Thoracic aorta (tissue), 2 donors: ENCODE measurements at places on chromosomes 6 and 20. TPM values are rescaled to one million over a fixed set of nuclear protein-coding genes. Genes with fewer than 3 reads are reported as not detected.

Gene CALHM5
- 16.7 TPM for total RNA-seq

DNA sequence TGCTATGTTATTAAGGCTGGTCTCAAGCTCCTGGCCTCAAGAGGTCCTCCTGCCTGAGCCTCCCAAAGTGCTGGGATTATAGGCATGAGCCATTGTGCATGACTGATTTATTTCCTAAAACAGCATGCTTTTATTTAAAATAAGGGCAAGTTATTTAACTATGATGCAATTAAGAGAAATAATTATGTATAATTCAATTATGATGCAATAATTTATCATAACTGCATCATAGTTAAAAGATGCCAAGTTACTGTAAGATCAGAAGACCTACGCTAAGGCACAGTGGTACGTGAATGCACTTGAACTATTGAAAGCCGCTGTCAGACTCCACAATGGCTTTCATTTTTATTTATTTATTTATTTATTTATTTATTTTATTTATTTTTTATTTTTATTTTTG, 24.3 kb upstream of the EMILIN3 start:
- H3K27me3 ChIP-seq, result no peaks in the 10 kb centered on the region
- no peak for DNase-seq
- no peak overlapping the region for H3K27ac ChIP-seq
- H3K36me3 ChIP-seq, result no peaks in the 10 kb centered on the region

DNA sequence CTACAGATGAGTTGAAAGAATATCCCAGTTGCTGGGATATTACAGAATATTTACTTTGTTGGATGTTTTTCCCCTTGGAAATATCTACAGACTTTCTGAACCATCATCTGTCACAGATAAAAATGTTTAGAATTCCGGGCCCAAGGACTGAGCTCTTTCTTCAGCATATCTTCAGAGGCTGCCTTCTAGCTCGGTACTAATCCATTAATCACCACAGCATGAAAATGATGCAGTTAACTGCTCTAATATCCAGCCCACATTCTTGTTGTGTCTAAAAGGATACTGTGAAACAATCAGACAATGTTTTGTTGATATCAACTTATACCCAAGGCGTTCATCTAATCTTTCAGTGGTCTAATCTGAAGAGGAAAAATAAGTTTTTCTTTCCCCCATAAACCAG, 247.4 kb downstream of the TBC1D32 start:
- H3K4me1 ChIP-seq, result no peaks in the 10 kb centered on the region
- H3K36me3 ChIP-seq, result no peaks in the 10 kb centered on the region
- DNase-seq, result no peak
- H3K27me3 ChIP-seq, result no peaks in the 10 kb centered on the region
- no peak overlapping the region for H3K27ac ChIP-seq
- H3K4me3 ChIP-seq, result no peak overlapping the region

Gene MRPS10
- total RNA-seq, result 23.0 TPM

- H3K27ac ChIP-seq, result no peak overlapping the region
- H3K27me3 ChIP-seq, result no peaks in the 10 kb centered on the region
- H3K4me3 ChIP-seq, result no peak overlapping the region
- H3K4me1 ChIP-seq, result no peaks in the 10 kb centered on the region
- H3K36me3 ChIP-seq, result peaks cover 45% of the 10 kb centered on the region
Observed at GRCh38 chr20:36614781-36615557, 9.4 kb downstream of the RAB5IF start.

- DNase-seq, result no peak
- no peak overlapping the region for H3K27ac ChIP-seq
- H3K4me3 ChIP-seq, result no peak overlapping the region
- H3K27me3 ChIP-seq, result no peaks in the 10 kb centered on the region
Observed at GRCh38 chr6:64085126-64085525, 449.5 kb downstream of the PHF3 start.

DNA sequence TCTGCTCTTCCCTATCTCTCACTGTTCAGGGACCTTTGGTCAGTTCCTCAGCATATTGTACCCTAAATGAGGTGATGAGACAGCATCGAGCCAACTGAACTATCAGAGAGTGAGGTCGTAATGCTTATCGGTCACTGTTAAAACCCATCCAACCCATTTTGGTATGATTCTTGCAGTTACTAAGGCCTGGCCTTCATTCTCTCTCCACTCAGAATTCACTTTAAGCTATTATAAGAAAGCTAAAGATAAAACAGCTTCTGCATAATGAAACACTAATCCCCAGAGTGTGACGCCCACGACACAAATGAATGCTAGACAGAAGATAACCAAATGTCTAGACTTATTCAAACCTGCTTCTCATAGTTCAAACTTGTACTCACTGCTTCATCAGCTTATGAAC, 175.8 kb downstream of the GMPR start:
- no peak overlapping the region for H3K4me3 ChIP-seq
- no peak overlapping the region for H3K27ac ChIP-seq
- H3K4me1 ChIP-seq, result no peaks in the 10 kb centered on the region
- no peaks in the 10 kb centered on the region for H3K27me3 ChIP-seq
- no peaks in the 10 kb centered on the region for H3K36me3 ChIP-seq

DNA sequence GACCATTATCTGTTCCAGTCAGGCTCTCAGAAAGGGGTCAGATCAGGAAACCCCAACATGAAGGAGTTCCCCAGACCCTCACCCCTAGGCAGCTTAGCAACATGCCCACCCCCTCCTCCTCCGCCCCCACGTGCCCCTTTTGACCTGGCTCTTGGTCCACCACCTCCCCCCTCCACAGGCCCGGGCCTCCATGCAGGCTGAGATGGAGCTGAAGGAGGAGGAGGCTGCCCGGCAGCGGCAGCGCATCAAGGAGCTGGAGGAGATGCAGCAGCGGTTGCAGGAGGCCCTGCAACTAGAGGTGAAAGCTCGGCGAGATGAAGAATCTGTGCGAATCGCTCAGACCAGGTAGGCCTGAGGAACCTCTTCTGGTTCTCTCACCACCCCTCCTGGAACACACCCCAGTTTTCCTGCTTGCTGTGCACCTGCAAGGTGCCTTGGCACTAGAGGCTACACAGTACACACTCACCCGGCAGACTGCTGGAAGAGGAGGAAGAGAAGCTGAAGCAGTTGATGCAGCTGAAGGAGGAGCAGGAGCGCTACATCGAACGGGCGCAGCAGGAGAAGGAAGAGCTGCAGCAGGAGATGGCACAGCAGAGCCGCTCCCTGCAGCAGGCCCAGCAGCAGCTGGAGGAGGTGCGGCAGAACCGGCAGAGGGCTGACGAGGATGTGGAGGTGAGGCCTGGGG, 21.9 kb downstream of the DEF6 start:
- no peak for DNase-seq

GRCh38 chr20:57108742-57109570, 157.5 kb downstream of the BMP7 start:
- H3K4me3 ChIP-seq, result no peak overlapping the region
- H3K36me3 ChIP-seq, result no peaks in the 10 kb centered on the region
- no peaks in the 10 kb centered on the region for H3K4me1 ChIP-seq

Gene HCK
- total RNA-seq, result 38.1 TPM

Gene RPS21
- total RNA-seq, result 2,724 TPM

Gene LTA
- not detected for total RNA-seq

Gene STMN3
- total RNA-seq, result 17.8 TPM

GRCh38 chr6:21265034-21265729, 328.4 kb upstream of the SOX4 start:
- no peak overlapping the region for H3K27ac ChIP-seq
- no peak for DNase-seq
- H3K4me3 ChIP-seq, result no peak overlapping the region

DNA sequence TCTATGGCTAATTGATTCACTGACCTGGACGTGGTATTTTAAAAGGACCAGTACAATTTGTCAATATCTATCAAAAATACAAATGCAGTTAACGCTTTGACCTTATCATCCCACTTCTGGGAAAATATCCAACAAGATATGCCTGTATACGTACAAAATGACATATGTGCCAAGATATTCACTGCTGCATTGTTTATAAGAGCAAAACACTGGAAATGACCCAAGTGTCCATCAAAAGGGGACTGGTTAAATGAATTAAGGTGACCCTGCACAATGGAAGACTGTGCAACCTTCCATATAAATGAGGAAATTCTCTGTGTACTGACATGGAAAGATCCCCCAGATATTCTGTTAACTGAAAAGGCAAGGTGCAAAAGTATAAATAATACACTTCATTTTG, 13.9 kb downstream of the TRAM2 start:
- H3K27me3 ChIP-seq, result no peaks in the 10 kb centered on the region
- DNase-seq, result no peak
- no peak overlapping the region for H3K4me3 ChIP-seq
- no peak overlapping the region for H3K27ac ChIP-seq
- peaks cover 44% of the 10 kb centered on the region for H3K4me1 ChIP-seq

- H3K4me1 ChIP-seq, result no peaks in the 10 kb centered on the region
- no peak for DNase-seq
- H3K36me3 ChIP-seq, result no peaks in the 10 kb centered on the region
- no peak overlapping the region for H3K27ac ChIP-seq
Observed at GRCh38 chr20:61556111-61556510, 304.1 kb downstream of the CDH4 start.

DNA sequence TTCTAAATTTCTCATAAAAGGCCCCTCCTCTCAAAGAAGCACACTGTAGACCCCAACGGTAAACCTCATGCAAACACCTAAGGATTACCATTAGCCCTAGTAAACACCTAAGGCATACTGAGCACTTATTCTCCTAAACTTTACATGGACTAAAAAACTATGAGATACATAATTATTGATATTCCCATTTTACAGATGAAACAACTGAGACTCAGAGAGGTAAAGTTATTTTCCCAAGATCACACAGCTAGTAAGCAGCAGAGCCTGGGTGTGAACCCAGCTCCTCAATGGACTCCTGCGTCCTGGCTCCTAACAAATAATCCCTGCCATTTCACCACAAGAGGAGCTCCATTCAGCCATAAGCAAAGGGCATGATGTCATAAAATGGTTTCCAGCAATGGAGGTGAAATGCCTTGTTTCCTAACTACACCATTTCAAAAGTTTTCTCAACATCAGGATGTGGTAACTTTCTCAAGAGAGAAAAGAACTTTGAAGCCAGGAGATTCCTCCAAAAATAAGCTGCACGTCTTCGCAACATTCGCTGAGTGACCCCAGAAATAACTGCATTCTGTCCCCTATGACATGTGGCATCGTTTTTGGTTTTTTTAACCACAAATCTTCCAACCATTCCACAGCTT, 4.1 kb downstream of the ATP9A start:
- no peaks in the 10 kb centered on the region for H3K36me3 ChIP-seq
- H3K4me3 ChIP-seq, result no peak overlapping the region
- DNase-seq, result no peak
- no peaks in the 10 kb centered on the region for H3K27me3 ChIP-seq
- peaks cover 5% of the 10 kb centered on the region for H3K4me1 ChIP-seq

DNA sequence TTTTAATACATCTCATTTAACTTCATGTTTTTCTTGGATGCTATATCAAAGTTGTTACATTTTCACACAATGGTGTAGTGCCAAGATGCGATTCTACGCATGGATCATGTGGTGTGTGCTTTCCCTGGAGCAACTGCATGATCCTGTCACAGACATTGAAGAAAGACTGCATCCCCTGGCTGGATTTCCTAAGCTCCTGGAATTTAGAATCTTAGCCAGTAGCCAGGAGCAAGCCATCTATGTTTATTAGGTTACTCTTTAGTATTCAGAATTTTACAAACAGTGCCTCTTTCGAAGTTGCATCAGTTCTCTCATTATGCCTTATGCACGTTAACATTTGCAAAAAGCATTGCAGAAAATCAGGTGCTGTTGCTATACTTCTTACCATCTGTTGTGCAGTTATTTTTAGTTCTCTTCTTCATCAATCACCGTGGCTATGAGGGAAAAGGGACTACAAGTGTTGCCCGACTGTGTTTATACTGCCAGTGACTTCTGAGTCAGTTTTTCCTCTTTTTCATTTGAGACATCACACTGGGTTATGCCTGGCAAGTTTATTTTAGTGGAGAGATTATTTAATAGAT, 584.2 kb downstream of the BCKDHB start:
- DNase-seq, result no peak
- H3K4me3 ChIP-seq, result no peak overlapping the region
- H3K27ac ChIP-seq, result no peak overlapping the region

DNA sequence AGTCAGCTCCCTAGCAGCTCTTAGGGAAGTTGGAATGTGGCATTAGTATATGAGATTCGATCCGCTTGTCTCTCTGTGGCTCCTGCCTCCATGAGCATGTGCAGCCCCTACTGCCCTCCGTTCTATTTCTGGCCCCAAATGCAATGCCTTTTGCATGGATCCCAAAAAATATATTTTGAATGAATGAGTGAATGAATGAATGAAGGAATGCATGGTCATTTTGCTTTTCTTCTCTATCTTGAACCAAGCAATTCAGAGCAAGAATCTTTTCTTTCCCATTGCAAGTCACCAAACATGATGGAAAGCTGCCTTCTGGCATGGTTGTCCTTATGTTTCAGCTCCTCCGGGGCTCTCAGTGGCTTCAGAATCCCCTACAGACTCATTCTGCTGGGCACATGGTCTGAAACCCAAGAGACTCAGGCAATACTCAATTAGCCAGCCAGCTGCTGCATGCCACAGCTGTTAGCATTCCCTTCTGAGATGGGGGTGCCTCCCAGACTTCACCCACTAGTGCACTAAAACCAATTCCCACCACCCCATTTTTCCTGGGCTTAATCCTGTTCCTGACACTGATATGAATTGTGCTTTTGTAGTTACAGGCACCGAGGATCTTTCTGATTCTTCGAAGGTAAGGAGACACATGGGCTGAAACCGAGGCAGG, 2.6 kb upstream of the IYD start:
- no peak overlapping the region for H3K4me3 ChIP-seq
- DNase-seq, result no peak
- H3K36me3 ChIP-seq, result no peaks in the 10 kb centered on the region
- H3K27me3 ChIP-seq, result no peaks in the 10 kb centered on the region

DNA sequence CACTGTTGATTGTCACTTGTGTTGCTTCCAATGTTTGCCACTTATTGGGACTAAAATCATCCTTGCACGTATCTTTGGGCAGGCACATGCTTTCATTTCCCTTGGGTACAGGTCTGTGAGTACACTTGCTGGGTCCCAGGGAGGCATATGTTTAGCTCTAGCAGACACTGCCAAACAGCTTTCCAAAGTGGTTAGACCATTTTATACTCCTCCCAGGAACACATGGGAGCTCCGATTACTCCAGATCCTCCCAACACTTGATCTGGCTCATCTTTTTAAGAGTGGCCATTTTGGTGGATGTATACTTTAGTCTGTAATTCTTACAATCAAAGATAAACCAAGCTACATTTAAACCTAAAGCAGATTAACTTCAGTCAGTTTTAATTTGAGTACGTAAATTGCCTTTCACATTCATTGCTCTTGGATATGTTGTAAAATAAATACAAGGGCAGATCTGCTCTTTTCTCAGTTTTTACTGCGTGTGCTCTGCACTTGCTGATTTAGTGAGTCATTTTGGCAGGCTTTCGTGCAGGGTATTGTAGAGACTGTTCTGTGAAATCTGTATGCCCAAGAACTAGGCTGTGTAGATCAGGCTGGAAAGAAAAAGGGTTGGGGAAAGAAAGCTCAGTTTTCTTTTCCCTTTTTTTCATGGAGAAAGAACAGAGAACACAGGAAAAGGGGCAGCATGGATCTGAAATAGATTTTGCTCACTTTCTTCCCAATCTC, 19.5 kb downstream of the SLC22A1 start:
- no peaks in the 10 kb centered on the region for H3K27me3 ChIP-seq
- H3K4me3 ChIP-seq, result peak overlapping the region; percentile 38

- H3K4me3 ChIP-seq, result no peak overlapping the region
- H3K4me1 ChIP-seq, result peaks cover 21% of the 10 kb centered on the region
- no peaks in the 10 kb centered on the region for H3K27me3 ChIP-seq
- no peak for DNase-seq
Observed at GRCh38 chr6:82073484-82073883, 174.1 kb downstream of the IBTK start.

- no peaks in the 10 kb centered on the region for H3K27me3 ChIP-seq
- H3K27ac ChIP-seq, result no peak overlapping the region
- H3K4me1 ChIP-seq, result peaks cover 2% of the 10 kb centered on the region
- H3K4me3 ChIP-seq, result no peak overlapping the region
- no peak for DNase-seq
Observed at GRCh38 chr6:7121700-7122241, 14.0 kb downstream of the RREB1 start.
